ENCODE measurements at places on chromosomes 6 and 20.

DNA sequence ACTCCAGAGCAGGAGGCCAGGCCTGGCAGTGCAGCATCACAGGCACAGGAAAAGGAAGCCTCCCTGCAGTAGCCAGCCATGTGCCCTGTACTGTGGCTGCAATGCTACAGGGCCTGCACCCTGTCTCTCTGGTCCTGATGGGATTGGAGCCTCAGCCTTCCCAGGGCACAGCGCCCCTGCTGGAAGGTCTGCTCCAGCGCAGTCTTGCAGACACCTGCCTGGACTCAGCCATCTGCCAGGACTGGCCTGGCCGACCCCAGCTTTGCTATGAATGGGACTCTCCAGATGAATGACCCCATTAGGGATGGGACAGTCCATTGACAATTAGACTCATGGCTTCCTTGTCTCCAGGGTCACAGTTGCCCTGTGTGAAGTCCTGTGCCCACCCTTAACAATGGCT is 251.6 kb downstream of the ERMARD start:
- no peak for DNase-seq

GRCh38 chr6:16939839-16940238 is 162.0 kb upstream of the STMND1 start:
- no peak for DNase-seq

GRCh38 chr6:162343936-162344645 is 383.5 kb downstream of the PRKN start:
- no peak for DNase-seq

DNA sequence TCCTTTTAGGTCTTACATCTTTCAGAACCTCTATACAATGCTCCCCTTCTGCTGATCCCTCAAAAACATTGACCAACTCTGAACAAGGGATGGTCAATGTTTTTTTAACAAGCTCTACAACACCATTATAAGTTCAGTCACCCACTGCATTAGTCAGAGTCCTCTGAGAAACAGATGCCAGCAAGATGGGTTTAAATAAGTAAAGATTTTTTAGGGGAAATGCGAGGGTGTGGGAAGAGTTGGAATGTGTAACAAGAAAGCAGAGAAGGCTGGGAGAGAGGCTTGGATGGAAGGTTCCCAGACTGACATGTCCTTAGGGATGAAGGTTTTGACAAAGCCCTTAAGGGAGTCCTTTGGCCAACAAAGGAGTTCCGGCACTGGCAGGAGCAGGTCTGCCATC is 478.3 kb downstream of the FRK start:
- DNase-seq, result no peak

DNA sequence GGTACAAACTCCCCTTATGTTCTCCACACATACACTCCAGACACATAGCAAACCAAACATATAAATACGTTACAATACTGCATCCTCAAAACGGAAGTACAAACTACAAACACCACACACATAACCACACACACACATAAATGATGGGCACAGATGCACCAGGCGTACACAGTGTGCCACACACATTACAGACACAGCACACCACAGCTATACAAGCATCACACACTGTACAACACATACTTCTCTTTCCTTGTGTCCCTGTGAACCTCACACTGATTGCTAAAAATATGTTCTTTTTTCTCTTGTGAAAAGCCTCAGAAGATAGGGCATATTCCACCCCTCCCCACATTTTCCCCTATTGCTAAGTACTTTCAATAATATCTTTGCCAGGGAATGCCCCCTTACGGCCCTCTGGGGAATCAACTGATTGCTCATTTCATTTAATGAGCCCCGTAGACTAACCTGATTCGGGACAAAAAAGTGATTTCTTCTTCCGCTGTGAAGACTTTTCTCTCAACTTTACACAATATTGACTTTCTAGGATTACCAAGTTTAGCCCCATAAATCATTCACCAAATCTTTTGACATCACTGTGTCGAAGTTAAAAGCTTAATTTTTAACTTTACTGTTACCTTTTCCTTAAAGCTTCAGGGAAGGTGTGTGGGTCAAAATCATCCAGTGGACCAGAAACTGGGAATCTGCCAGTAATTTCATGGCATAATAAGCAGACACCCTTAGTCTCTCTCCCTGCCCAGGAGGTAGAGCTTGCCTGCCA is at the start of gene SLC17A1:
Gene SLC17A1 (minus strand): TSS at position 521 of the 775 bp plus-strand sequence. CDS start 1,495 bp downstream, outside the sequence.
- no peak for DNase-seq

DNA sequence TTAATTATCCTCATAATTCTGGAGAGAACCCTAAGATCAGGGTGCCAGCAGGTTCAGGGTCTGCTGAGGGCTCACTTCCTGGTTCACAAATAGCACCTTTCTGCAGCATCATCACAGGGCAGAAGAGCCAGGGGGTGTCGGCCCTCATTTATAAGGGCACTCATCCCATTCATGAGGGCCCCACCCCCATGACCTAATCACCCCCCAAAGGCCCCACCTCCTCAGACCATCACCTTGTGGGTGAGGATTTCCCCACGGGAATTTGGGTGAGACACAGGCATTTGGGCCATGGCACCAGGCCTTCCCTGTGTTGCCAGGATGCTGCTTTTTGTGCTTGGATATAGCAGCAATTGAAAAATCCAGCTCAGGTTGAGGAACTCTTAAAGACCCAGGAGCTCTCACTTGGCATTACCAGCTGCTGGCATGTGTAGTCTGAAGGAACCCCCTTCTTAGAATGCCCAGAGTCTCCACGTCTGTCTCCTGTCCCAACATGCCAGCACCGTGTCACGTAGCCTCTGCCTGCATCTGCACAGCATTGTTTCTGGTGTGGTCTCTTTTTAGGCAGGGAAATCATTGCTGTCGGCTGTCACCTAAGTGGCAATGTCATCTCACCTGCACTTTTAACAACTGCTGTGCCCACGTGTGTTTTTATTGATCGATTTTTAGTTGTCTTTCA is 71.5 kb downstream of the RPP40 start:
- DNase-seq, result no peak

GRCh38 chr6:154529957-154530356 is 19.5 kb upstream of the CNKSR3 start:
- DNase-seq, result no peak

- DNase-seq, result no peak
These were observed 37.0 kb upstream of the MAS1 start for GRCh38 chr6:159853754-159854153.

DNA sequence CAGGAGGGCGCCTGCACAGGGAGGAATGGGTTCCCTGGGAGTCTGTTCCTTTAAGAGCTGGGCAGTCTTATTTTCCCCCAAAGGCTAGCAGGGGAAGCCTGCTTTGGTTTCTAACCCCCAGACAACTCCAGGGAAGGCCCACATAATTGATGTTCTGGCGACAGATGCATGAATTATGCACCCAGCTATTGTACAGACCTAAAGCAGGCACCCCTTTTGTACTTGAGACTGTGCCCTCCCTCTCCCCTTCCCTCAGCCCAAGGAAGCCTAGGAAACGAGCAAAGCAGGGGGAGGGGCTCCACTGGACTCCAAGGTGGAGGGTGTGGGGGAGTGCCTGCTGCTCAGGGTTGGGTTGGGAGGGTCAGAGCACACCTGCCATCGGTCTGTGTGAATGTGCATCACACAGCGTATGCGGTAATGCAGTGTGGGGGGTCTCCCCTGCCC is 102.1 kb downstream of the KCNB1 start:
- DNase-seq, result no peak

DNA sequence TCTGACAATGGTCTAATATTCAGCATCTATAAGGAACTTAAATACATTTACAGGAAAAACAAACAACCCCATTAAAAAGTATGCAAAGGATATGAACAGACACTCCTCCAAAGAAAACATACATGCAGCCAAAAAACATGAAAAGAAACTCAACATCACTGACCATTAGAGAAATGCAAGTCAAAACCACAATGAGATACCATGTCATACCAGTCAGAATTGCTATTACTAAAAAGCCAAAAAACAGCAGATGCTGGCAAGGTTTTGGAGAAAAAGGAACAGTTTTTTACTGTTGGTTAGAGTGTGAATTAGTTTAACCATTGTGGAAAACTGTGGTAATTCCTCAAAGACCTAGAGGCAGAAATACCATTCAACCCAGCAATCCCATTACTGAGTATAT is 339.0 kb upstream of the ADGRB3 start:
- DNase-seq, result no peak

- DNase-seq, result no peak
These were observed 75.6 kb upstream of the GNRH2 start for GRCh38 chr20:2967841-2968240.

GRCh38 chr6:41639809-41640371 is 1.6 kb downstream of the MDFI start:
- DNase-seq, result no peak

DNA sequence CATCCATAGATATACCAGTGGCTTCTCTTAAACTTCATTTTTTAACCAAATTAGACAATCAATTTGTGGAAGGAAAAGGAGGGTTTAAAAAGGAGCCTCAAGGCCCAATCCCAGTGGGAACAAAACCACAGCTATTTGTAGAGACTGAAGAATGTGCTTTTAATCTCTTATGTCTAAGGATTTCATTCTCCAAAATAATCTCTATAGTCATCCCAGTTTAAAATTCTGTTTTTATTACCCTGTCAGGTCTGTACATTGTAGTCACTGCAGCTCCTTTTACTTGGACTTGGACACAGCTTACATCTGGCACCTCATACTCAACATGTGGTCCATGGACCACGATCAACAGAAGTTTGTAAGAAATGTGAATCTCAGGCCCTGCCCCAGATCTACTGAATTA is 152.1 kb upstream of the STMND1 start:
- DNase-seq, result no peak

GRCh38 chr6:169917153-169917552 is 165.7 kb downstream of the ERMARD start:
- DNase-seq, result no peak

DNA sequence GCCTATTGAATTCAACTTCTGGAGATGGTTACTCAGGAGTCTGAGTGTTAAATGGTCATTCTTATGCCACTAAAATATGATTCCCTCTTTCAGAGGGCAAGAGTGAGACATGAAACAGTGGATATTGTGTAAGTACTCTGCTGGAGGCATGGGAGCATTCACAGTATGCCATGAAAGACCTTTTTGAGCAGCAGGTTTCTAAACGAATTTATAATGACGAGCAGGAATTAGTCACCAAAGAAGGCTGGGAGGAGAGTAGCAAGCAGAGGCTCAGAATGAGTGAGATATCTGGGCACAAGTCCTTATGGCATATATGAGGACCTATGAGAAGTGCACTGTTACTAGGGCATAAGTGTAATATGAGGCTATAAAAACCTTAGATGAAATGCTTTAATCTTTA is 10.9 kb upstream of the MYB start:
- DNase-seq, result no peak

- DNase-seq, result no peak
These were observed 444.1 kb downstream of the CBLN4 start for GRCh38 chr20:55561259-55561658.

DNA sequence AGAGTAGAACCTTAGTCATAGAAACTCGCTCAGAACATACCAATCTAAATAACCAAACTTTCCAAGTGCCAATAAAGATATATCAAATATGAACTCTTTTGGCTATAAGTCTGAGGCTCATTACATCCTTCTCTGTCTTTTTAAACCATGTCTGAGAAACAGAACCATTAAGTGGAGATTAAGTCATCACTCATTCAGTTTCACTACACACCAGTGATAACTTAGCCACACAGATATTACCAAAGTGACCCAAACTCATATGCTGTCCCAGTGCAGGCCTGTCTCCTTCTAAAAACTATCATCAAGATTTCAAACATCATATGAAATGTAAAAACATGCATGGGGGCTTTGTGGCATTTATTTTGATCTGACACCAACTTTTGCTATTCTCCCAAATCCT is 12.0 kb downstream of the GCLC start:
- no peak for DNase-seq

DNA sequence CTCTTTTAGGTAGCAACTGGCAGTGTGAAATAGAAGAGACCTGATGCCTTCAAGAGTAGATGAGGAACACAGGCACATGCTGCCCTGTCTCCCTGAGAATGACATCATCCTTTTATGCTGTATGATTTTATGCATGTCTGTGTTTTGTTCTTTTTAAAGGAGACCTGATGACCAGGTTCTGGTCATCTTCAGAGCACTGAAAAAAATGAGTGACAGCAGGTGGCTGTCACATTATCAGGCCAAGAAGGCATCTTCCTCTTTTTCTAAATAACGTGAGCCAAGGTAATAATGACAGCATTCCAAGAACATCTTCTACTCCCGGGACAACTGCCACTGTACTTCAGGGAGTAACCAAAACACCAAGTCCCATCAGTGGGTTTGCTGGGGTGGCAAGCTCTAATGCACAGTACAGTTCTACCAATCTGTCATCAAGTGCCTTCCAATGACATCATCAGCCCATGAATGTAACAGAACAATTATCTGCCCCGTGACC is 28.9 kb downstream of the CNKSR3 start:
- no peak for DNase-seq

DNA sequence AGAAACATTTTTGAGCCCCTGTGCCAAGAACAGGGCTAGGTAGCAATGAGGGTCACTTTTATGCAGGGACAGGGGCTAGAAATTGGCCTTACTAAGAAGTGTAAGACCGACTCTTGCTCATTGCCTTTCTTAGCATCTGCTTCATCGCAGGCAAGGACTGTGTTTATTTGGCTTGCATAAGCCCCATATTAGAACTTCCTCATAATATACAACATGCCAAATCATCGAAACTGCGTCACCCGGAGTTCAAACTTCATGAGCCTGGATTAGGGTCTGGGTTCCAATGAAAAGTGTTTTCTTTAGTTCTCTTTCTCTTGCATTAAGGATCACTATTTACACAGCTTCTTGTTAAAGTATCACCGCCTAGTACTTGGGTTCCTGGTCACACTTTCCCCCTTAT is 977 bp upstream of the SMAP1 start:
- no peak for DNase-seq

Measured in CD4-positive, CD25-positive, alpha-beta regulatory T cell (primary cell).